CD4-positive, alpha-beta T cell treated with Interleukin-4 for 4 hours (primary cell): ENCODE measurements at places on chromosomes 16 and 17.

DNA sequence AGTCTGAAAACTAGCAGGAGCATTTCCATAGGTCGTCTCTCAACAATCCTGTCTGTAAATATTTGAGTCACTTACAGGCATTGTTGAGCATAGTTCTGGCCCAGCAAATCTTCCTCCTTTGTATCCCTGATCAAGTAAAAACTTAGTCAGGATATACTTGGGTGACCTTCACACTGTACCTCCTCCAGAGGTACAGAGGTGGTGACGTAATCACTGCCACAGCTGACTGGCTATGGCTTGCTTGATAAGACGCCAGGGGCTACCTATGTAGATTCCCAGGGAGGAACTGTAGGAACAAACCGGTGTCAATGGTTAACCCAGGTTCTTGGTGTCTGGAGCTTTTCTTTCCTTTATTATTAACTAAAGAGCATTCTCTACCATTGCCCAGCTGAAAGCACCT, at the start of gene KCNJ16:
Gene KCNJ16, plus strand, starts transcription at position 270 of the 400 bp plus-strand sequence. CDS start 56,863 bp downstream, outside the sequence.
- no peak for DNase-seq

- DNase-seq, result peak; percentile 58
Measured at GRCh38 chr16:29825145-29826044, 5.1 kb downstream of the MVP start.

- DNase-seq, result no peak
Measured at GRCh38 chr17:57755480-57756070, 10.5 kb upstream of the CCDC182 start.

DNA sequence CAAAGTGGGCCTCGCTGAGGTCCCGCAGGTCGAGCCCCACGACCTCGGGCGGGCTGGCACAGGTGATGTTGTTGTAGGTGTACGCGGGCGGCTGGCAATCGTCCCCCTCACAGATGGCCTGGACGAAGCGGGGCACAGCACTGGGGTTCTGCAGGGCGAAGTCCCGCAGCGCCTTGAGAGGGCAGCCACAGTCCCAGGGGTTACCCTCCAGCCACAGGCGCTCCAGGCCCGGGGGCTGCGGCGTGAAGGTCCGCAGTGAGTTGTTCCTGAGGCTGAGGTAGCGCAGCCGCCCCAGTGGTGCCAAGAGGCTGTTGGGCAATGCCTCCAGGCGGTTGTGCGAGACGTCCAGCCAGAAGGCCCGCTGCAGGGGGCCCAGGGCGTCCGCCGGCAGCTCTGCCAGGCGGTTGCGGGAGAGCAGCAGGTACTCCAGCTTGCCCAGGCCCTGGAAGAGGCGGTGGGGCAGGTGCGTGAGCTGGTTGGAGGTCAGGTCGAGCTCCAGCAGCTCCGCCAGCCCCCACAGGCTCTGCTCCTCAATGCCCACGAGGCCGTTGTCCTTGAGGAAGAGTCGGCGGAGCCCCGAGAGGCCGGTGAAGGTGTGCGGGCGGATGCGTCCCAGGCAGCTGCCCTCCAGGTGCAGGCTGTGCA, 2.8 kb downstream of the IGFALS start:
- no peak for DNase-seq

DNA sequence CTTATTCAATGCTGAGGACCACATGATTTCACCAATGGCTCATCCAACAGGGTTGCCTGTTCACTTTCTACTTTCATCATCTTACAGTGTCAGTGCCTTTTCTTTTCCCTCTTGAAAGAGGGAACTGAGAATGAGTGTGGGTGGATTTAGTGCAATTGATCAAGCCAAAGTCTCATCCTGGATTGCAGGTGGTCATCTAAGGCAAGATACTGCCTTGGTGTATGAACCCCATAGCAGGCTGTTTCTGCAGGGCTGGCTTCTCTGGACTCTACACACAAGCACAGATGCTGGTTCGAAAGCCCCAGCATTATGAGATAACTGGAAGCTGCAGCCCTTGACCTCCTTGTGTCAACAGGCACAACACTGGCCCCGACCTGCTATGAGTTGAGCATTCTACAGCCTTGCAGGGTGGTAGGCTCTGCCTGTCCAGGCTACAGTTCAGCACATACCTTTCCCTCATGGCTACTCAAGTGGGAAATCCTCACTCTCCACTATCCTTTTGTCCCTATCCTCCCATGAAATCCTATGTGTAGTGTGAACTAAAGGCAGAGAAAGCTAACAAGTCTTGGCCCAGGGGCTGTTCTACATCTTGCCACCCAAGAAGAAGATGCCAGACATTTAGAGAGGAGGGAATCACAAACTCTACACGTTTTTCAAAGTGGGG, 358.7 kb downstream of the SLC39A11 start:
- DNase-seq, result no peak

DNA sequence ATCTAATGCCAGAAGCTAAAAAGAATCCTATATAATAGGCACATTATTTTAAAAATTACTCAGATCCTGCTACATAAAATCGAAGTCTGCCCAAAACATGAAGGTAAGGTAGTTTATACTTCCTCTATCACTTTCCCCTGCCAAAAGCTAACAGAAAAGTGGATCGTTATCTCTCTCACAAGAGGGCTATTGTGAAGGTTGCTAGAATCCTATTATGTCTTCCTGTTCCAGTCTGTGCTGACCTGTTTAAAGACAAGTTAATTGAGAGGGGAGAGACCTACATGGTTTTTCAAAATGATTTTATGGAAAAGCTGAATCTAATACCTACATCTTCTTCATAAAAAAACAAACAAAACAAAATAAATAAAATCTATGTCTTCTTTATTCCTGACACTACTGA, 1410.9 kb upstream of the CDH8 start:
- no peak for DNase-seq

DNA sequence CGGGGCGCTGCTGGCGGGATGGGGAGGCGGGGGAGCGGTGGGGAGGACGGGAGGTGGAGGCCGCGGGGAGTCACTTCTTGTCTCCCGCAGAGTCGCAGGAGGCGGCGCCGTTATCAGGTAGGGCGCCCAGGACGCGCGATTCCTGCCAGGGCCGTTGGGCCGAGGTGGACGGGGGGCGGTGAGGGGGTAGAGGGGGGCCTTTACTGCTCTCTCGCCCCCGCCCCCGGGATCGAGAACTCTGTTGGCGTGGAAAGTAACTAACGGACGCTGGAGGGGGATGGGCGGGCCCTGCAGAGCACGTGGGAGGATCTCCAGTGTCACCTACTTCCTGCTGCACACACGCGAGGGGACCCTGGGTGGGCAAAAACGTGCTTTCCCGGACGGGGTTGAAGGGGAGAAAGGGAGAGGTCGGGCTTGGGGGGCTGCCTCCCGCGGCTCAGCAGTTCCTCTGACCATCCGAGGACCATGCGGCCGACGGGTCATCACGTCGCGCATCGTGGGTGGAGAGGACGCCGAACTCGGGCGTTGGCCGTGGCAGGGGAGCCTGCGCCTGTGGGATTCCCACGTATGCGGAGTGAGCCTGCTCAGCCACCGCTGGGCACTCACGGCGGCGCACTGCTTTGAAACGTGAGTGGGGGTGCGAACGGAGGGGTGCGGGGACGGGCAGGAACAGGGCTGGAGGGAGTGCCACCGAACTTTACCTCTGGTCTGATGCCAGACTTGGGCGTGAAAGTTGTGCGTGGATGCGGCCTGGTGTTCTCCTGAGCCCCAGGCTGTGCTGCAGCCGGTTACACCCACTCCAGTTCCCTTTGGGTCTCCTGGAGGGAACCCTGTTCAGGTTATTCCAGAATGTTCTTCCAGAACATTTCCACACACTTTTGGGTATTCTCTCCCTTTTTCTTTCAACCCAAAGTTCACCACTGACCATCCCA, 569 bp downstream of the PRSS21 start:
- DNase-seq, result no peak

GRCh38 chr16:77682586-77682985, 39.7 kb upstream of the NUDT7 start:
- no peak for DNase-seq

DNA sequence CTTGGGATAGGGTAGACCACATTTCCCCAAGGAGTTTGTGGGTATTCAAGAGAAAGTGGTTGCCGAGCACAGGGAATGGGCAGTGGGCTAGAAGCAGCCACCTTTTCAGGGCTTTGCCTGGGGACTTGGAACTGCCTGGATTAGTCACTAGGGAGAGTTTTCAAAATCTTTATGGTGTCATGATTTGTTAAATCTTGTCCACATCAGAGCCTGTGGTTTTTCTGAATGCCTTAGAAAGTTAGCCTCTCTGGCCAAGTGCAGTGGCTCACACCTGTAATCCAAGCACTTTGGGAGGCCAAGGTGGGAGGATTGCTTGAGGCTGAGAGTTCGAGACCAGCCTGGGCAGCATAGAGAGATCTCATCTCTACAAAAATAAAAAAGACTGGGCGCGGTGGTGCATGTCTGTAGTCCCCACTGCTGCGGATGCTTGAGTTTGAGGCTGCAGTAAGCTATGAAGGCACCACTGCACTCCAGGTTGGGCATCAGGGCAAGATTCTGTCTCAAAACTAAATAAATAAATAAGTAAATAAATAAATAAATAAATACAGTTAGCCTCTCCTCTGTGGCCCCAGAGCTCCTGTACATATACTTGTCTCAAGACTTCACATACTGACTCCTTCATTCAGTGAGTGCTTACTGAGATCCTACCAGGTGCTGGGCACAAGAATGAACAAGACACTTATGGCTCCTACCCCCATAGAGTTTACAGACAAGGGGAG, 76.3 kb upstream of the HNF1B start:
- no peak for DNase-seq

DNA sequence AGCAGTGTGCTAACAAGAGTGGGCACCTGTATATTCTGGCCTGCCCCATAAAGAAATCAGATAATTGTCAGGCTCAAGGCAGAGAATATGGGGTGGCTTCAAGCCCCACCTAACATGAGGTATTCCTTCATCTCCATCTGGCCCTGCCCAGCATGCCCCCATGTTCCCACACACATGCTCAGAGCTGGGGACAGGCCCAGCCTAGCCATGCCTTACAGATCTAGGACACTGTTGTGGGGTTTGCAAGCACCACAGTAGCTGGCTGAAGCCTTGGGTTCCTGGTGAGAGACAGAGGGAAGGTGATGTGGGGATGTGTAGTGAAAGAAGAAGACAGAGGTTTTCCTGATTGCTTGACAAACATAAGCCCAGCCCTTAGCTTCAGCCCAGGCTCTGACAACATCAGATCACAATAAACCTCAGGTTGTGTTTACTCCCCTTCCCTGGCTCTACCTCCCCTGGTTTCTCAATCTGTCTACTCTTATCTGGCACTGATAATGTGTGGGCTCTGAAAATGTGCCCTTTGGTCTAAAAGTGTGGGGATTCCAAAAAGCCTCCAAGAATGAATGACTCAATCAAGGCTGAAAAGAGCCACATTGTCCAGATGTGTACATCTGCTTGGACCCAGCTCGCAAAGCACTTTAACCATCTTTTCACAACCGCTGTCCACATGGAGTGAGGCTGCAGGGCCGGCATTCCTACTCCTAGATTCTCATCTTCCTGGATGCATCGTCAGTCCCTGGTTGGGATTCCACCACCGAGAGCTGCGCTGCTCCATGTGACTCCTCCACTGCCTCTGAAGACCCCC, 34.4 kb downstream of the CDRT4 start:
- no peak for DNase-seq

- DNase-seq, result no peak
Measured at GRCh38 chr17:8015957-8016631, 13.7 kb downstream of the GUCY2D start.

- DNase-seq, result no peak
Measured at GRCh38 chr16:61645561-61645960, 390.7 kb downstream of the CDH8 start.

GRCh38 chr17:10149573-10150399, 48.6 kb downstream of the GAS7 start:
- DNase-seq, result peak; percentile 61

DNA sequence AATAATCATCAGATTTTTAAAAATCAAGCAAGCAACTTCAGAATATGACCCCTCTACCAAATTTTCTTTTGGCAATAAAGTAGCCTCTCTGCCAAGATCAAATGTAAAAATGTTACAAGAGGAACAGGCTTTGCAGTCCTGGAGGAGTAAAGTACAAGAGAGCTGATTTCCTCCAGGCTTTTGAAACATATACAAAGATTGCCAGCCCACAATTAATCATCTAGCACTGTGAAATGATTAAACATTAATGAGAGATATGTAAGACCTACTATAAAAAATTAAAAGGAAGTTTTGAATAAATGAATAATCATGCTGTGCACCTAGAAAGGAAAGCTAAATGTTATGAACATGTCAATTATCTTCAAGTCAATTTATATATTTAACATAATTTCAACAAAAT, 26.3 kb downstream of the TXNDC11 start:
- DNase-seq, result no peak

DNA sequence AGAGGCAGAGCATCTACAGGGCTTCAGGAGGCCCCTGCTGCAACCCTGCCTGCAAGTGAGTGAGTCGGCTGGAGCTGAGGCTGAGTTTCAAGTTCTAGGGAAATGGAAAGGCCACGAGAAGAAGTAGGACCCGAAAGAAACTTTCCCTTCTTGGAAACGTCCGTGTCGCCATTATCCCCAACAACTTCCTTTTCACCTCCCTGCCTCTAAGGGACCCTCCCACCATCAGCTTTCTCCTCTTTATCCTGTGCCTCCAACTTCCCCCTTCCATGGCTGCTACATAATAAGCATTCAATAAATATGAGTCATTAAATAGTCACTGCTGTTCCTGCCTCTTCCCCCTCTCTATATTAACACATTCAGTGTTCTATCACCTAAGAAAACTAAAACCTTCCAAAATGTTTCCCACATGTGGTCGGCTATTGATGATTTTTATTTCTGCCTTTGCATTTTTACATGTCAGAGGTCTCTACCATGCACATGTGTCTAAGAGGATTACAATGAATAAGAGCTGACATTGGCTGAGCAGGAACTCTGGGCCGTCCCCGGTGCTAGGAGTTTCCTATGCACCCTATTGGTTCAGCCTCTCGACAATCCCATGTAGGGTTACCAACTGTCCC, 115.9 kb upstream of the TNRC6C start:
- DNase-seq, result peak; percentile 14

DNA sequence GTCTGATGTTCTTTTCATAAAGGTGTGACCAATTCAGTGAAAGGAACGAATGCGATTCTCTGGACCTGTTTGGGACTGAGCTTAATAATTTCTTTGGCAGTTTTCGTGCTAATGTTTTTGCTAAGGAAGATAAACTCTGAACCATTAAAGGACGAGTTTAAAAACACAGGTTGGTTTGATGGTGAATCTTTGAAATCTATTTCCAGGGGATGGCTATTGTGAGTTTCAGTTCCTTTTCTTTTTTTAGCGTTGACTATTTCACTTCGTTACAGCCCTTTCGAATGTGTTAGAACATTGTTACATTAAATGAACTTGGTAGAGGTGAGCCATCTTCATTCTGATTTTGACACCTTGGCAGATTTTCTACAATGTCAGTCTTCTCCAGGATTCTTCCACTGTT, 1.2 kb downstream of the TNFRSF17 start:
- no peak for DNase-seq

DNA sequence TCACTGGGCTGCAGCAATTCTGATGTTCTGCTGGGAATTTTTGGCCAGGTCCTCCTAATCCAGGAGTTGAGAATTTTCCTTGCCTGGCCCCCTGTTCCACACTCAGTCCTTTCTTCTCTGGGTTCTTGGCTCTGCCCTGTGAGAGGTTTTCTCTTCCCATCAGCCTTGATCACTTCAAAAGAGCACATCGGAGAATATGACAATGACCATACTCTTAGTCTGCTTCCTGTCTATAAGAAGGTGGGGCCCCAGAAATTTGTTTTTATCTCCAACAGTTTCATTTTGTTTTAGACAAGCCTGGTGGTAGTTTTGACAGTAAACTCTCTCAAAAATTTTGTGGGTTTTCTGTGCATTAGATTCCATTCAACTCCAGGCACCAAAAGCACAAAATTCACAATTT, 70.7 kb downstream of the C17orf67 start:
- no peak for DNase-seq

GRCh38 chr16:54812229-54812628, 118.4 kb upstream of the IRX5 start:
- DNase-seq, result no peak
